ENCODE measurements at places on chromosomes 2 and 18.

DNA sequence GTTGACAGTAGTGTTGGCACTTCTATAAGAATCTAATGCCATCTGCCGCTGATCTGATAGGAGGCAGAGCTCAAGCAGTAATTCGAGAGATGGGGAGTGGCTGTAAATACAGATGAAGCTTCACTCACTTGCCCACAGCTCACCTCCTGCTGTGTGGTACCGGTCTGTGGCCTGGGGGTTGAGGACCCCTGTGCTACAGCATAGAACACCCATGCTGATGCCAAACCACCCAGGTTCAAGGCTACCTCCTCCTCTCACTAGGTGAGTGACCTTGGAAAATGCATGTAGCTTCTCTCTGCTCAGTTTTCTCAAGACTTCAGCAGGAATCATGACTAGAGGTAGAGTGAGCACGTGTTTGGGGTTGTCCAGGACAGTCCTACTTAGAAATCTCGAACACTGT is 263.4 kb downstream of the SH3BP4 start:
- no peak for DNase-seq

GRCh38 chr18:72223733-72224132 is 320.4 kb downstream of the CBLN2 start:
- DNase-seq = no peak

- DNase-seq = no peak
Observed at GRCh38 chr2:70002241-70002899, 40.9 kb upstream of the ASPRV1 start.

DNA sequence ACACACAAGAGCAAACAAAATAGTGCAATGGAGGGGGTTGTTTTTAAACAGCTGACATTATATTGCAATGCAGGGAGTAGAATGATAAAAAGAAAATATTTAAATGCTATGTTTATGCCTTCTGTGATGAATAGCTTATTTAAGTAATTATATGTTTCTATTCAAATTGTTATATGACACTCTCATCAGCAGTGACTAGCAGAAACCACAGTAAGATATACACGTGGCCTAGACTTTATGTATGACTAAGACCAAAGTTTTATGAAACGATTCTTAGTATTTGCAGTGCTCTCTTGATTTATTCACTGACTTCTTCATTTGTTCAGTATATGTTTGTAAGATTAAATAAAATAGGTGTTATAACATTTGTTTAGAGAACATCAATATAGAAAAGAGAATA is 26.1 kb upstream of the C1D start:
- no peak for DNase-seq

All from WTC11 (cell line).